ENCODE measurements at places on chromosomes 1 and 21. TPM values are rescaled to one million over a fixed set of nuclear protein-coding genes. Genes with fewer than 3 reads are reported as not detected.

- H3K36me3 ChIP-seq = no peaks in the 10 kb centered on the region
- no peak overlapping the region for H3K4me3 ChIP-seq
- peaks cover 3% of the 10 kb centered on the region for H3K4me1 ChIP-seq
- no peak overlapping the region for H3K27ac ChIP-seq
Measured at GRCh38 chr1:175319912-175320230, 127.3 kb upstream of the KIAA0040 start.

- H3K4me3 ChIP-seq = no peak overlapping the region
- H3K27me3 ChIP-seq = peaks cover 2% of the 10 kb centered on the region
- no peak overlapping the region for H3K27ac ChIP-seq
- H3K4me1 ChIP-seq = no peaks in the 10 kb centered on the region
Measured at GRCh38 chr1:88060750-88061491, 623.2 kb upstream of the PKN2 start.

GRCh38 chr1:98177751-98178150 is 256.9 kb upstream of the DPYD start:
- H3K36me3 ChIP-seq = no peaks in the 10 kb centered on the region
- H3K27ac ChIP-seq = no peak overlapping the region
- no peaks in the 10 kb centered on the region for H3K4me1 ChIP-seq
- no peaks in the 10 kb centered on the region for H3K27me3 ChIP-seq

- H3K27ac ChIP-seq = no peak overlapping the region
- H3K36me3 ChIP-seq = peaks cover 29% of the 10 kb centered on the region
- DNase-seq = no peak
- H3K27me3 ChIP-seq = no peaks in the 10 kb centered on the region
- peaks cover 45% of the 10 kb centered on the region for H3K4me1 ChIP-seq
Measured at GRCh38 chr1:234609691-234610042, 311 bp downstream of the IRF2BP2 start.

DNA sequence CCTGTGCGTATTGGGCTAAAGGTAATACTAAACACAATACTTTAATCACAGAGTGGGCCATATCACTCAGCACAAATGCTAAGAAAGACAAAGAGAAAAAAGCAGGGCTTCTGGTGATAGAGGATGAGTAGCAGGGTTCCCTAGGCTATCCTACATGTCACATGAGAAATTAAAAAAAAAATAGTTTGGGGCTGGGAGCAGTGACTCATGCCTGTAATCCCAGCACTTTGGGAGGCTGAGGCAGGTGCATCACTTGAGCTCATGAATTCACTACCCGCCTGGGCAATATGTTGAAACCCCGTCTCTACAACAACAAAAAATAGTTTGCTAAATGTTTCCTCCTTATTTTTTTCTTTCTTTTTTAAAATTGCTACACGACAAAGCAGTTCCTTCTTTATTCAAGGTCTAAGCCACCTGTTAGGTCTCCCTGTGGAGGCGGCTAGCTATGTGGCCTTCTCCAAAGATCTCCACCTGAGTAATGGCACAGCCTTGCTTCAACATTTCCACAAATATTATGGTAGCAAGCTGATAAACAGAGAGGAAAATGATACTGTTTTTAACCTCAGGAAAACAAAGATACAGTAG is 1.5 kb downstream of the ENSA start:
- no peaks in the 10 kb centered on the region for H3K27me3 ChIP-seq
- H3K4me1 ChIP-seq = peaks cover 36% of the 10 kb centered on the region
- no peak overlapping the region for H3K4me3 ChIP-seq
- no peak for DNase-seq
- peak overlapping the region; percentile 26 for H3K27ac ChIP-seq
- H3K36me3 ChIP-seq = peaks cover 33% of the 10 kb centered on the region

DNA sequence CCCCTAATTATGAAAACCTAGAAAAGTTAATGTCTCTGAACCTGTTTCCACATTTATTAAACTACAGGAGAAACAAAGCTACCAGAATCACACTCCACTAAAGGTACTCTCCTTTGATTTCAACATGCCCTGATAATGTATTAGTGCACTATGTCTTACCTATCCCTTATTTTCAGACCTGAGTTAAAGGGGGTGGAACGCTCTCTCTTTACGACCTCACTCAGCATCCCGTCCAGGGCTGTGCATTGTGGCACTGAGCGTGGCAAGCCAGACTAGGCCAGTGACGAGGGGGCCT is 678 bp downstream of the LSM10 start:
- H3K36me3 ChIP-seq = peaks cover 9% of the 10 kb centered on the region
- peak overlapping the region; percentile 97 for H3K27ac ChIP-seq
- peaks cover 20% of the 10 kb centered on the region for H3K4me1 ChIP-seq
- H3K4me3 ChIP-seq = peak overlapping the region; percentile 97
- H3K27me3 ChIP-seq = no peaks in the 10 kb centered on the region
- no peak for DNase-seq

- no peak for DNase-seq
- H3K4me3 ChIP-seq = no peak overlapping the region
Measured at GRCh38 chr1:232501854-232502253, 128.1 kb downstream of the SIPA1L2 start.

- no peak overlapping the region for H3K27ac ChIP-seq
- H3K36me3 ChIP-seq = no peaks in the 10 kb centered on the region
- peaks cover 25% of the 10 kb centered on the region for H3K4me1 ChIP-seq
- DNase-seq = no peak
- no peak overlapping the region for H3K4me3 ChIP-seq
- H3K27me3 ChIP-seq = no peaks in the 10 kb centered on the region
Measured at GRCh38 chr1:93036672-93037071, 42.4 kb upstream of the MTF2 start.

DNA sequence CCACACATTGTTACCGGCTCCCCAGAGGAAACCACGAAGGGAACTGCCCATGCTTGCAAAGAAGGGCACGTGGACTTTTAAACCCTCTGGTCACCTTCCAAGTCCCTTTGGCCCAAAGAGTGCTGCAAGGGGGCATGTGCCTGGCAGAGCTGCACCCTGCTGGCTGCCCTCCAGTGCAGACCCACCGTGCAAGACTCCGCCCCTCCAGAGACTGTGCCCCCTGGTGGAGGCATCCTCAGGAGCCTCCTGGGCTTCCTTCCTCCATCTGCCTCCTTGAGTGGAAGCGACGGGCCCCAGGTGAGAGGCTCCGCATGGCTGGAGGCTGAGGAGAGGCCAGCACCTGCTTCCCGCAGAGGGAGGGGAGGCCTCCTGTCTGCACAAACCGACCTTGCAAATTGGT is 100.6 kb downstream of the CRYAA start:
- no peak overlapping the region for H3K4me3 ChIP-seq
- no peaks in the 10 kb centered on the region for H3K36me3 ChIP-seq
- H3K27me3 ChIP-seq = peaks cover 3% of the 10 kb centered on the region
- H3K4me1 ChIP-seq = peaks cover 4% of the 10 kb centered on the region
- H3K27ac ChIP-seq = no peak overlapping the region

DNA sequence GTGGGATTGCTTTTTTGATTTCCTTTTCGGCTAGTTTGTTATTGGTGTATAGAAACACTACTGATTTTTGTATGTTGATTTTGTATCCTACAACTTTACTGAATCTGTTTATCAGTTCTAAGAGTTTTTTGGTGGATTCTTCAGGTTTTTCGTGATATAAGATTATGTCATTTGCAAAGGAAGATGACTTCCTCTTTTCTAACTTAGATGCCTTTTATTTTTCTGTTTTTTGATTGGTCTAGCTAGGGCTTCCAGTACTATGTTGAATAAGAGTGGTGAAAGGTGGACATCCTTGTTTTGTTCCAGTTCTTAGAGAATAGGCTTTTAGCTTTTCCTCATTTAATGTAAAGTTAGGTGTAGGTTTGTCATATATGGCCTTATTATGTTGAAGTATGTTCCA is 13.1 kb upstream of the NHLH2 start:
- no peaks in the 10 kb centered on the region for H3K4me1 ChIP-seq
- no peaks in the 10 kb centered on the region for H3K36me3 ChIP-seq
- no peak for DNase-seq
- H3K4me3 ChIP-seq = no peak overlapping the region
- H3K27me3 ChIP-seq = peaks cover 41% of the 10 kb centered on the region
- no peak overlapping the region for H3K27ac ChIP-seq

- no peak for DNase-seq
- peaks cover 41% of the 10 kb centered on the region for H3K36me3 ChIP-seq
- H3K27me3 ChIP-seq = no peaks in the 10 kb centered on the region
- peaks cover 43% of the 10 kb centered on the region for H3K4me1 ChIP-seq
- no peak overlapping the region for H3K4me3 ChIP-seq
- peak overlapping the region; percentile 17 for H3K27ac ChIP-seq
Measured at GRCh38 chr21:31668651-31669491, 9.4 kb downstream of the SOD1 start.

DNA sequence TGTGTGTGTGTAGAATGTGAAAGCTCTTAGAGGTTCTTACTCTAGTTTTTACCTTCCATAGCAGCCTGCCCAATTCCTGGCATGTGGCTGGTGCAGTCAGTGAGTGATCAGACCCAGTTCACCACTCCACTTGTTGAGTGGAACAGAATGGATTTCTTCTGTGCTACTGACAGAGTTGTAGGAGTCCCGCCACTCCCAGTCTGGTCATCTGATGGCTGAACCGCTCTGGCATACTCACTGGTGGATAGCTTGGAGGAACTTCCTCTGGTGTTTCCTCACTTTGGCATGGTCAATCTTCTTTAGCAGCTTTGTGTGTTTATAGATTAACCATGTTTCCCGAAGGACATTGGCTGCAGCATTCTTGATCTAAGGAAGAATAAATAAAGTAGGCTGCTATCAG is 106.7 kb upstream of the ADAR start:
- no peaks in the 10 kb centered on the region for H3K36me3 ChIP-seq
- peaks cover 4% of the 10 kb centered on the region for H3K27me3 ChIP-seq
- no peak for DNase-seq
- no peak overlapping the region for H3K27ac ChIP-seq

GRCh38 chr1:5460974-5461373 is 531.3 kb downstream of the NPHP4 start:
- H3K27me3 ChIP-seq = peaks cover 2% of the 10 kb centered on the region
- no peak overlapping the region for H3K27ac ChIP-seq

DNA sequence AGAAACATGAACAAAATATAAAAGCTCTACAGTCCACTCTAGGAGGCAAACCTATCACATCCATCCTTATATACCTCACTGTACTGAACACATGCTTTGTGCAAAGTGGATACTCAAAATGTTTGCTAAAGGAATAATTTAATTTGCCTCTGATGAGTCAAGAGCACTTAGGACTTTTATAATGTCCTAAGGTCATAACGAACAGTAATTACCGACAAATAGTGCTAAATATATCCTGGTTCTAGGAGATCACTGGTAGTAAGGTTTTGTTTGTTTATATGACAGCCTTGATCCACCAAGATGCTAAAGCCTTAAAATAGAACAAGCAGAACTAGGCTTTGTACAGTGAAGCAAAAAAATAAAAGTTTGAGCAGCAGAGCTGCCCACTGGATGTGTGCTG is 70.6 kb downstream of the GADD45A start:
- H3K4me3 ChIP-seq = no peak overlapping the region
- no peak for DNase-seq
- H3K27me3 ChIP-seq = peaks cover 2% of the 10 kb centered on the region
- H3K36me3 ChIP-seq = no peaks in the 10 kb centered on the region
- H3K4me1 ChIP-seq = peaks cover 9% of the 10 kb centered on the region

DNA sequence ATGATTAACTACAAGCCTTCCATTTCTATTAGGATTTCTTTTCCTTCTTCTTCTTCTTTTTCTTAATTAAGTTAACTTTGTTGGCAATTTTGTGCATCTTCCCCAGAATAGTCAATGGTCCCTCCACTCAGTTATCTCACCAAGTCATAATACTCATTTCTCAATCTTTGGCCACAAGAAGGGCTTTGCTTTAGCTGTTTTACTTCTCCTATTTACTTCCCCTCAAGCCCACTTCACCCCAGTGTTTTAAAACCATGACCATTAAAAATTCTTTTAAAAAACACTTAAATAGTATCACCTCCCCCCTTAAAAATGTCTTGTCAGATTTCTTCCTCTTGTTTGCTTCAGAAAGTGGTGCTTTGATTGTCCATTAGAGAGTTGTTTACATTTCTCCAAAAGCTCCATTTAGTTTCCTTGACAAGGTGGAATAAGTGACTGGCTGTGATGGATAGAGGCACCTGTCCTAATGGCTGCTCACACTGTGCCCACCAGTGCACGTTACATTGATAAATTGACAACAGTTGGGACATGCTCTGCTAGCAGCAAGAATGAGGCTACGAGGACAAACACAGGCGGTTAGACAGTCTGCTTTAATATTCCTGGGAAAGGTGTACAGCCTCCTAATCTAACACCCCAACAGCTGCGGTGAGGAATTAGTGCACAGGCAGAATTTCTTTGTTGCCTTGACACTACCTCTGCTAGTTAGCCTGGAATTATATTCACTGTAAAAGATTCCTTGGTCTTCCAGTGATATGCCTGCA is 354.7 kb downstream of the LMO4 start:
- no peaks in the 10 kb centered on the region for H3K36me3 ChIP-seq
- H3K4me3 ChIP-seq = no peak overlapping the region
- no peak overlapping the region for H3K27ac ChIP-seq

GRCh38 chr1:31830065-31830464 is 14.2 kb upstream of the SPOCD1 start:
- no peak overlapping the region for H3K4me3 ChIP-seq
- no peak for DNase-seq
- H3K36me3 ChIP-seq = no peaks in the 10 kb centered on the region
- no peaks in the 10 kb centered on the region for H3K27me3 ChIP-seq
- no peak overlapping the region for H3K27ac ChIP-seq
- H3K4me1 ChIP-seq = peaks cover 27% of the 10 kb centered on the region

DDOST gene
- 131 TPM for total RNA-seq

TFAP2E gene
- 1.8 TPM for total RNA-seq

SHE gene
- total RNA-seq = not detected

AMY2A gene
- not detected for total RNA-seq

CDCA8 gene
- 64.7 TPM for total RNA-seq

SYT6 gene
- not detected for total RNA-seq

RNU1-3 gene
- total RNA-seq = 3,257 TPM

SPRR2G gene
- total RNA-seq = not detected

CD244 gene
- 7.8 TPM for total RNA-seq

COL9A2 gene
- 7.2 TPM for total RNA-seq

FAM167B gene
- total RNA-seq = 1.1 TPM

Measured in activated naive CD8-positive, alpha-beta T cell treated with anti-CD3 and anti-CD28 coated beads, Interleukin-2, amount 10 ng/mL, durations not matched to agents 7 days and 5 days (primary cell).